A549 treated with ZK216348 at 1 μM for 4 hours (cell line): ENCODE measurements at places on chromosomes 12 and 14. TPM values are rescaled to one million over a fixed set of nuclear protein-coding genes. Genes with fewer than 3 reads are reported as not detected.

The KCNJ8 gene
- total RNA-seq, result 0.18 to 0.78 TPM (median 0.39 TPM) in 5 replicates

The AMN gene
- 0.21 to 0.55 TPM (median 0.40 TPM) in 5 replicates for total RNA-seq

The KCNA5 gene
- total RNA-seq, result not detected in 5 replicates

The RASAL1 gene
- 0.17 to 0.51 TPM (median 0.22 TPM) in 5 replicates for total RNA-seq

The GYS2 gene
- total RNA-seq, result 0.05 to 0.15 TPM (median 0.09 TPM) in 3 of 5 replicates, not detected in the others

The AP4S1 gene
- 8.5 to 13.8 TPM (median 9.0 TPM) in 5 replicates for total RNA-seq

The TAS2R19 gene
- total RNA-seq, result 0.19 TPM in 1 of 5 replicates, not detected in the others

The GPRC5D gene
- total RNA-seq, result not detected in 5 replicates

The NRXN3 gene
- total RNA-seq, result 1.0 to 1.3 TPM (median 1.2 TPM) in 5 replicates

The SLC25A21 gene
- 0.34 to 2.3 TPM (median 0.75 TPM) in 5 replicates for total RNA-seq

The TTC9 gene
- 2.3 to 3.0 TPM (median 2.8 TPM) in 5 replicates for total RNA-seq

The REM2 gene
- 0.26 to 0.67 TPM (median 0.33 TPM) in 5 replicates for total RNA-seq

The GLS2 gene
- 0.12 to 1.5 TPM (median 0.27 TPM) in 3 of 5 replicates, not detected in the others for total RNA-seq

The SIX1 gene
- 4.8 to 7.9 TPM (median 7.8 TPM) in 5 replicates for total RNA-seq

The LRRC74A gene
- total RNA-seq, result not detected in 5 replicates

The DBX2 gene
- total RNA-seq, result not detected in 5 replicates

The OTOGL gene
- total RNA-seq, result not detected in 5 replicates

The SLC8A3 gene
- total RNA-seq, result not detected in 5 replicates

The CFAP251 gene
- total RNA-seq, result 0.88 to 2.6 TPM (median 1.5 TPM) in 5 replicates

The CEBPE gene
- 0.12 TPM in 1 of 5 replicates, not detected in the others for total RNA-seq

The CHGA gene
- 0.93 to 2.2 TPM (median 1.5 TPM) in 5 replicates for total RNA-seq

The PPM1A gene
- total RNA-seq, result 31.6 to 49.2 TPM (median 36.8 TPM) in 5 replicates

The SIRT4 gene
- total RNA-seq, result 0.66 to 1.6 TPM (median 0.98 TPM) in 5 replicates

The DPY19L2 gene
- 1.3 to 3.3 TPM (median 2.6 TPM) in 5 replicates for total RNA-seq

The RAD52 gene
- total RNA-seq, result 9.4 to 17.2 TPM (median 11.1 TPM) in 5 replicates

The ACSM4 gene
- total RNA-seq, result not detected in 5 replicates

The PMEL gene
- 0.38 to 1.3 TPM (median 0.74 TPM) in 5 replicates for total RNA-seq

The CISTR gene
- not detected in 5 replicates for total RNA-seq

The KLHDC1 gene
- total RNA-seq, result 0.15 to 0.36 TPM (median 0.26 TPM) in 5 replicates

The GPR135 gene
- total RNA-seq, result 0.70 to 1.0 TPM (median 1.0 TPM) in 5 replicates

The TMTC2 gene
- 0.91 to 1.6 TPM (median 1.2 TPM) in 5 replicates for total RNA-seq

The TOMM20L gene
- total RNA-seq, result not detected in 5 replicates

The LUM gene
- 0.12 to 0.69 TPM (median 0.19 TPM) in 4 of 5 replicates, not detected in the other for total RNA-seq

The TBX3 gene
- 37.7 to 51.2 TPM (median 47.3 TPM) in 5 replicates for total RNA-seq

The AMDHD1 gene
- total RNA-seq, result 1.9 to 2.4 TPM (median 2.3 TPM) in 5 replicates

The CELA1 gene
- total RNA-seq, result not detected in 5 replicates

The KRT76 gene
- not detected in 5 replicates for total RNA-seq

The CCDC175 gene
- total RNA-seq, result not detected in 5 replicates

The ERBB3 gene
- total RNA-seq, result 1.0 to 3.4 TPM (median 1.7 TPM) in 5 replicates

The ZBTB1 gene
- 18.3 to 23.8 TPM (median 20.7 TPM) in 5 replicates for total RNA-seq

The SLC7A8 gene
- total RNA-seq, result 0.73 to 1.9 TPM (median 1.4 TPM) in 5 replicates

The INSM2 gene
- total RNA-seq, result 0.07 TPM in 1 of 5 replicates, not detected in the others

The NYNRIN gene
- total RNA-seq, result 0.25 to 0.57 TPM (median 0.27 TPM) in 5 replicates

The SCN8A gene
- total RNA-seq, result 1.3 to 2.7 TPM (median 1.6 TPM) in 5 replicates

The KRT6C gene
- not detected in 5 replicates for total RNA-seq

The SLC38A4 gene
- total RNA-seq, result 0.12 TPM in 1 of 5 replicates, not detected in the others
